Tracheal epithelial cell (primary cell): ENCODE measurements at places on chromosomes 13 and 19. TPM values are rescaled to one million over a fixed set of nuclear protein-coding genes. Genes with fewer than 3 reads are reported as not detected.

The CDADC1 gene
- total RNA-seq, result 3.2 and 3.4 TPM in 2 replicates

The ZNF329 gene
- 10.1 and 13.6 TPM in 2 replicates for total RNA-seq

The USHBP1 gene
- total RNA-seq, result under 0.01 TPM in 1 of 2 replicates, not detected in the other

The POLR1D gene
- 168 and 216 TPM in 2 replicates for total RNA-seq

The RHPN2 gene
- 17.7 and 25.1 TPM in 2 replicates for total RNA-seq

The USE1 gene
- total RNA-seq, result 10.0 and 19.8 TPM in 2 replicates

The DOCK6 gene
- 16.4 and 16.6 TPM in 2 replicates for total RNA-seq

The SCEL gene
- total RNA-seq, result 51.6 and 64.4 TPM in 2 replicates

The ZNF730 gene
- 0.21 TPM in 1 of 2 replicates, not detected in the other for total RNA-seq

The C1QTNF9B gene
- total RNA-seq, result not detected in 2 replicates

The CEBPA gene
- total RNA-seq, result 16.1 and 23.2 TPM in 2 replicates

The ZNF729 gene
- total RNA-seq, result not detected in 2 replicates

The ADGRE1 gene
- total RNA-seq, result not detected in 2 replicates
